IMR-90 (cell line): ENCODE measurements at places on chromosomes 7 and 10. TPM values are rescaled to one million over a fixed set of nuclear protein-coding genes. Genes with fewer than 3 reads are reported as not detected.

DNA sequence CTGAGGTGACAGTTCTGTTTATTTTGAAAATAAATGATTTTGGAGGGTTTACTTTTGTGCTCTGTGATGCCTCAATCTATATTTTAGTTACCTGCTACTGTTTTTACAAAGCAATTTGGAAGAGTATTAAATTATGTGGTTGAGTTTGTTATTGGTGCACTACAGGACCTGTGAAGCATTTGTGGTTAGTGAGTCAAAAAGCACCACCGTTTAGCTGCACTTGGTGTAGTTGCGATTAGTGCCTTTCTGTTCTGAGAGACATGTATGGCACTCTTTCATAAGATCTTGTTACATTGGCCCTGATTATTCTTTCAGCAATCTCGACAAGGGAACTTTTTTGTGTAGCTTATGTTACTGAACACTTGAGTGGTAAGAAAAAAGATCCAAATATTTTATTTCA is 132.2 kb downstream of the BBS9 start:
- H3K4me1 ChIP-seq = no peaks in the 10 kb centered on the region; the same call in 1 of the 2 replicates
- DNase-seq = peak; percentile 53
- no peaks in the 10 kb centered on the region for H3K27me3 ChIP-seq
- H3K36me3 ChIP-seq = no peaks in the 10 kb centered on the region

PROSER2 gene
- 2.0 and 2.1 TPM in 2 replicates for polyA plus RNA-seq

- H3K4me1 ChIP-seq = no peaks in the 10 kb centered on the region
- no peak overlapping the region for H3K4me3 ChIP-seq
- no peak overlapping the region for H3K27ac ChIP-seq
- peak; percentile 69 for DNase-seq
These were observed 115.3 kb downstream of the HIBADH start for GRCh38 chr7:27547401-27547800.

SPDYE8 gene
- not detected in 2 replicates for polyA plus RNA-seq

- no peak overlapping the region for H3K27ac ChIP-seq
- no peaks in the 10 kb centered on the region for H3K4me1 ChIP-seq
- no peak overlapping the region for H3K4me3 ChIP-seq
- no peaks in the 10 kb centered on the region for H3K27me3 ChIP-seq
- H3K36me3 ChIP-seq = no peaks in the 10 kb centered on the region
These were observed 77.7 kb downstream of the CELF2 start for GRCh38 chr10:11095374-11095801.

GNGT1 gene
- polyA plus RNA-seq = not detected in 2 replicates

RTKN2 gene
- polyA plus RNA-seq = 0.63 and 0.75 TPM in 2 replicates

DNA sequence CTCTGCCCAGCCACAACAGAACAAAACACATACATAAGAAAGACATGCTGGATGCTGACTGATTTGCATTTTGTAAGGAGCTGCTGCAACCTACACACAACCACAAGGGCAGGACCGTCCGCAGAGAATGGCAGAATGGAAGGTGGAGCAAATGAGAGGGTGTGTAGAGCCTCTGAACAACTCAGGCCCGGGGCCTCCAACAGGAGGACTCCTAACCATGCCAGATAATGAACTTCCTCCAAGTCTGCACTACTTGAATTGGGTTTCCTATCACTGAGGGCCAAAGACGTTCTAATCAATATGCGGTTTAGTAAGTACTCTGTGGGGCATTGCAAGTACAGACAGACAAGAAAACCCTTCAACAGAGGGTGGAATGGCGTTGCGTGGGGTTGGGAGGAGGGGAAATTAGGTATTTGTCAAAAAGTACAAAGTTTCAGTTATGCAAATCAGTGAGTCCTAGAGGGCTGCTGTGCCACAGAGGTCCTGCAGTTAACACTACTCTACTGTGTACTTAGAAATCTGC is 14.6 kb downstream of the VOPP1 start:
- H3K36me3 ChIP-seq = peaks cover 6% of the 10 kb centered on the region
- H3K4me1 ChIP-seq = peaks cover 17% of the 10 kb centered on the region
- H3K27me3 ChIP-seq = no peaks in the 10 kb centered on the region

- H3K27ac ChIP-seq = peak within 1 kb of the TSS; percentile 100
- DNase-seq = no peak
- H3K4me3 ChIP-seq = peak within 1 kb of the TSS; percentile 100
- peaks cover 11% of the 10 kb centered on the region for H3K4me1 ChIP-seq
These were observed at the start of gene NMT2 for GRCh38 chr10:15168291-15168785. NMT2 (minus strand) TSS chr10:15168693; CDS start chr10:15168612, 81 bp downstream.

LANCL2 gene
- polyA plus RNA-seq = 11.7 and 13.6 TPM in 2 replicates

GRCh38 chr7:27925573-27926201 is 185.7 kb downstream of the TAX1BP1 start:
- peaks cover 11% of the 10 kb centered on the region for H3K4me1 ChIP-seq
- no peaks in the 10 kb centered on the region for H3K36me3 ChIP-seq
- DNase-seq = no peak
- no peak overlapping the region for H3K27ac ChIP-seq
- H3K4me3 ChIP-seq = no peak overlapping the region
- H3K27me3 ChIP-seq = no peaks in the 10 kb centered on the region

SLC26A5 gene
- polyA plus RNA-seq = not detected in 2 replicates

DNA sequence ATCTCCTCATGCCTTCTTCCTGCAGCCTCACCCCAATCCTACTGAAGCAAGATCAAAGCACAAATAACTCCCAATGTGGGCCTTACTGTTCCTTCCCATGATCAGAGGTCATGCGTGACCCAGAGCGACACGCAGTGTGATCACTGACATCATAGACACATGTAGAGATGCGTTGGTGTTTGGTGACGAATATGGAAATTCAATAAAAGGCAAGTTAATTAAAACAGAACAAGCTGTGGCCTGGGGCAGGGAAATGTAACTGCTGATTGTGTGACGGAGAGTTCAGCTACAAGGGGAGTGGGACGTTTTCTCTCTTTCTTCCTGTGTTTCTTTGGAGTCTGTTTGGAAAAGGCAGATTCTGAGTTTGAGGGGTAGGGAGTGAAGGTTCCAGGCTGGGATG is 34.8 kb upstream of the CARD11 start:
- H3K36me3 ChIP-seq = no peaks in the 10 kb centered on the region
- H3K27ac ChIP-seq = no peak overlapping the region
- no peak for DNase-seq
- no peaks in the 10 kb centered on the region; the same call in 1 of the 2 replicates for H3K4me1 ChIP-seq
- H3K27me3 ChIP-seq = no peaks in the 10 kb centered on the region; the same call in 1 of the 2 replicates

GRCh38 chr10:1061930-1062774 is 6.0 kb downstream of the WDR37 start:
- DNase-seq = peak; percentile 54
- H3K4me3 ChIP-seq = no peak overlapping the region
- H3K27ac ChIP-seq = no peak overlapping the region
- H3K36me3 ChIP-seq = peaks cover 5% of the 10 kb centered on the region
- no peaks in the 10 kb centered on the region; the same call in 1 of the 2 replicates for H3K4me1 ChIP-seq

TYSND1 gene
- polyA plus RNA-seq = 4.1 and 4.6 TPM in 2 replicates

- no peak for DNase-seq
- H3K4me1 ChIP-seq = no peaks in the 10 kb centered on the region
- no peaks in the 10 kb centered on the region for H3K36me3 ChIP-seq
- peaks cover 2% of the 10 kb centered on the region for H3K27me3 ChIP-seq
These were observed 74.6 kb downstream of the WDFY4 start for GRCh38 chr10:48759113-48759901.

- H3K4me3 ChIP-seq = no peak overlapping the region
- H3K27me3 ChIP-seq = no peaks in the 10 kb centered on the region; the same call in 1 of the 2 replicates
- no peak for DNase-seq
- no peaks in the 10 kb centered on the region for H3K36me3 ChIP-seq
These were observed 93.6 kb downstream of the TMEM178B start for GRCh38 chr7:141167381-141167964.

GRCh38 chr7:22884911-22885788 is 62.5 kb upstream of the TOMM7 start:
- no peaks in the 10 kb centered on the region for H3K27me3 ChIP-seq
- H3K4me1 ChIP-seq = peaks cover 4% of the 10 kb centered on the region
- H3K36me3 ChIP-seq = no peaks in the 10 kb centered on the region
- DNase-seq = peak; percentile 33

LAMB1 gene
- 97.5 and 114 TPM in 2 replicates for polyA plus RNA-seq

DNA sequence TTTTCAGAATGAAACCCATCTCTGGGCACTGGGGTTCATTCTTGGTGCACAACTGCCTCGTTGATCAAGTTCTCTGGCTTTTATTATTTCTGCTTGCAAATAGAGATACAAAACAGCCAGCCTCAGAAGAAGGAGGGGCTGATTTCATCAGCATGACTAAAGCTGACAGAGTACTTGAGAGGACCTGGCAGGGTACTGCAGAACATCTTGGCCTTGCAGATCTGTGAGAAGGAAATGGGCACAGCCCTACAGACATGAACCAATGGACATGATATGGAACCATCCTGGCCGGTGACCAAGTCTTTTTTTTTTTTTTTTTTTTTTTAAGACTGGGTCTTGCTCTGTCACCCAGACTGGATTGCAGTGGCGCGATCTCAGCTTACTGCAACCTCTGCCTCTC is 240.6 kb downstream of the VTI1A start:
- H3K4me3 ChIP-seq = no peak overlapping the region
- no peaks in the 10 kb centered on the region for H3K27me3 ChIP-seq
- peak; percentile 64 for DNase-seq
- no peak overlapping the region for H3K27ac ChIP-seq
- H3K36me3 ChIP-seq = no peaks in the 10 kb centered on the region
- no peaks in the 10 kb centered on the region for H3K4me1 ChIP-seq

DNA sequence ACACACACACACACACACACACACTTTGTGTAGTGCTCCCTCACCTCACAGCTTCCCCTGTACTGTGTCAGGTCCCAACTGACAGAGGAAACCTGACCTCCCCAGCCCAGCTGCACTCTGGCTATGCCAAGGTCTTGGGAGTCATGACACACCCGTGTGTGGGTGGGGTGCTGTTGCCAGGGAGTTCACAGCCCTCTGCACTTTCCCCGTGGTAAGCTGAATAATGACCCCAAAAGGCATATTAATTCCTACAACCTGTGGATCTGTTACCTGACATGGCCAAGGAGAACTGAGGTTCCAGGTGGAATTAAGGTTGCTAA is 8.9 kb upstream of the NANOS1 start:
- no peak overlapping the region for H3K4me3 ChIP-seq
- no peaks in the 10 kb centered on the region for H3K36me3 ChIP-seq
- DNase-seq = peak; percentile 24
- no peak overlapping the region for H3K27ac ChIP-seq
- H3K27me3 ChIP-seq = peaks cover 21% of the 10 kb centered on the region

DNA sequence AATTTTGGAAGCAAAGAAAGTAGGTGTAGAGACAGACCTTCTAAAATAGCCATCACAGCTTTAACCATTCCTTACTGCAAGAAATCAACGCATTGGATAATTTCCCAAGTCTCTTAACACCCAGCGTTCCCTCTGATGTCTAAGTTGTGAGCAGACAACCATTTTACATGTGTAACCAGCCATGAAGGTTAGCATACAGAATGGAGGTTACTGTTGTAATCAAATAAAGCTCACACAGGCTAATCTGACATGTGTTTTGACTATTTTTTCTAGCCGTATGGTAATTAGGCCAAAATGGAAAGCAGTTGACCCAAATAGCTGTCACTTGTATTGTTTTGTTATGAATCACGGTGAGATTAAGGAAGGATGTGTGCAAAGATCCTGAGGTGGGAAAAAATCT is 336.4 kb downstream of the RNLS start:
- peaks cover 5% of the 10 kb centered on the region for H3K4me1 ChIP-seq
- no peaks in the 10 kb centered on the region for H3K36me3 ChIP-seq
- H3K27ac ChIP-seq = no peak overlapping the region
- H3K4me3 ChIP-seq = no peak overlapping the region
- no peaks in the 10 kb centered on the region for H3K27me3 ChIP-seq

DNA sequence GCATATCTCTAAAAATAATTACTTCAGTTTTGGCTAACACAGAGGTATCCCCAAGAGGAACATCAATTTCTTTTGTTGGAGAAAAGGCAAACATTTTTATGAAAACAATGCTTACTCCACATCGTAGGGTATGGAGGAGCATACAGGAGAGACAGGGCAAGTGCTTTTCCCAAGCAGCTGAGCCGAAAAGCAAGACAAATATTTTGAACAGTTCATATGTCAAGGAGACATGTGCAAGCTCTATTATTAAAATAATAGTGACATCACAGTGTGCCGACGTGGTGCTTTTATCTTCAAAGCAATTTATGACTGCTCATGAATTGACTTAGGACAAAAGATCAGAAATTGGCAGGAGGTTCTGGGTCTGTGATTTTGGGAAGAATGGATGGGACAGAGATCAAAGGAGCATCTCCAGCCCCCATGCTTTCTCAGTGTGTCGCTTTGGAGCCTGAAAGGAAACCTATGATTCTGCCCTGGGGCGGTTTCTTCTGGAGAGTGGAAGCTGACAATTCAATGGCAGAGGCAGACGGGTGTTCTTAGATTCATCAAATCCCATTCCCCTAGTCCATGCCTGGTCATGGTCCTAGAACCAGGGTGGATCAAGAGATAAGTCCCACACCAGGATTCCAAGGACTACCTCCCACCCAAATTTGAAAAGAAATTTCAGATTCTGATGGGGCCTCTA is 97.1 kb downstream of the JCAD start:
- DNase-seq = no peak
- peaks cover 22% of the 10 kb centered on the region for H3K27me3 ChIP-seq
- H3K4me3 ChIP-seq = no peak overlapping the region
- H3K4me1 ChIP-seq = peaks cover 4% of the 10 kb centered on the region; the same call in 1 of the 2 replicates
- H3K27ac ChIP-seq = no peak overlapping the region

PKD2L1 gene
- not detected in 2 replicates for polyA plus RNA-seq

DNA sequence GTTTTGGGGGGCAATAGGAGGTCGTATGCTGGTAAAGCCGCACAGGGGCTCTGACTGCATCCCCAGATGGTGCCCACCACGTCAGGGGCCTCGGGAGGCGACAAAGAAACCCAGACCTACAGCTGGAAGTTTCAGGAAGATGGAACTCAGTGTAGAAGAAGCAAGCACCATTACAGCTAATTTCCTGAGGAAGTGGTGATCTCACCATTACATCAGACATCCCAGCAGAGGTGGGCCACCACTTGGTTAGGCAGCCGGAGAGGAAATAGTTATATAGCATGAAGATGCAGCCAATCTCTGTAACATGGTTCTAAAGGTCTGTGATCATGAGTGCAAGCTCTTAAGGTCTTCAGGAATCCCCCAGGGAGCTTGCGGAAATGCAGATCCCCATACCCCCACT is 127.3 kb upstream of the PCBD1 start:
- H3K4me1 ChIP-seq = no peaks in the 10 kb centered on the region
- no peak overlapping the region for H3K4me3 ChIP-seq

DNA sequence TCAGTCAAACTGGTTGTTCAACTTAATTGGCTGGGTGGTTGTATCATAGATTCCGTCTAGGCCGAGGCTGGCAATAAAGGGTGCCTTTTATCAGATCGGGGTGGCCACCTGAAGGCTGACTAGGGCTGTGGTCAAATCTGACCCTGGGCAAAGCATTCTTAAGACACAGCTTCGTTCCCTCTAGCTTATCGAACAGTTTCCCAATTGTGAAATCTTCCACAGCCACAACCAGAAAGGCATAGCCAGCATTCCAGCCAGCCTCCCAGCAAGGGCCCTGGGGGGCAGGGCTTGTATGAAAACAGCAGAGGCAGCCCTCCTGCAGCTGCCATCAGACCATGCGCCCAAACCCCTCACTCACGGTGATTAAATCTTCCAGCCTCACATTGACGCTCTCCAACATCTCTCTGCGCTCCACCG is 42.5 kb upstream of the TMEM213 start:
- H3K27me3 ChIP-seq = peaks cover 5% of the 10 kb centered on the region
- no peak for DNase-seq
- H3K4me1 ChIP-seq = no peaks in the 10 kb centered on the region

DNA sequence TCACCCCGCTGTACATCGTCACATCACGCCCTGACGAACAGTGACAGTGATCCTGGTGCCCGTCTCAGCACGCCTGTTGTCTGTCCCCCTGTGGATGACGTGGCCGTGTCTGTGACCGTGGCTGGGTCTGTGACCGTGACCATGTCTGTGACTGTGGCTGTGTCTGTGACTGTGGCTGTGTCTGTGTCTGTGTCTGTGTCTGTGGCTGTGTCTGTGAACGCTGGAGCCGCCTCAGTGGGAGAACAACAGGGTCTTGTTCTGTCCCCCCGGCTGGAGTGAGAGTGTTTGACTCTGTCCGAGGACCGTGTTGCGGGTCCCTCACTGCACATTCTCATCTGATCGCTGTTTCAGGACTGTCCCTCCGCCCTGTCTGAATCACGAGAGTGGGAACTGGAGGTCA is 202.2 kb downstream of the TCERG1L start:
- DNase-seq = no peak
- no peaks in the 10 kb centered on the region for H3K27me3 ChIP-seq
- no peaks in the 10 kb centered on the region for H3K36me3 ChIP-seq
